Suppressor macrophage treated with lipopolysaccharide for 4 hours (primary cell): ENCODE measurements at places on chromosomes 3 and 15.
A peak's percentile ranks its signal among the peaks of the same experiment; 100 is the strongest.

GRCh38 chr3:111904376-111905241, 45.5 kb downstream of the PHLDB2 start:
- peak; percentile 81 for DNase-seq

GRCh38 chr3:187748050-187748481, 2.8 kb upstream of the BCL6 start:
- peak; percentile 91 for DNase-seq

- DNase-seq, result no peak
These were observed 187.1 kb downstream of the ALCAM start for GRCh38 chr3:105553851-105554250.

GRCh38 chr3:158100681-158101080, 5.5 kb downstream of the SHOX2 start:
- no peak for DNase-seq

GRCh38 chr3:123158899-123159390, 42.8 kb upstream of the SEC22A start:
- DNase-seq, result no peak

- no peak for DNase-seq
These were observed 16.4 kb upstream of the GNAT1 start for GRCh38 chr3:50174947-50175524.

GRCh38 chr3:173869766-173870165, 472.2 kb downstream of the NLGN1 start:
- DNase-seq, result no peak

- no peak for DNase-seq
These were observed 648.3 kb upstream of the NECTIN3 start for GRCh38 chr3:110423276-110423675.

GRCh38 chr3:69879051-69879450, 120.5 kb upstream of the SAMMSON start:
- no peak for DNase-seq

DNA sequence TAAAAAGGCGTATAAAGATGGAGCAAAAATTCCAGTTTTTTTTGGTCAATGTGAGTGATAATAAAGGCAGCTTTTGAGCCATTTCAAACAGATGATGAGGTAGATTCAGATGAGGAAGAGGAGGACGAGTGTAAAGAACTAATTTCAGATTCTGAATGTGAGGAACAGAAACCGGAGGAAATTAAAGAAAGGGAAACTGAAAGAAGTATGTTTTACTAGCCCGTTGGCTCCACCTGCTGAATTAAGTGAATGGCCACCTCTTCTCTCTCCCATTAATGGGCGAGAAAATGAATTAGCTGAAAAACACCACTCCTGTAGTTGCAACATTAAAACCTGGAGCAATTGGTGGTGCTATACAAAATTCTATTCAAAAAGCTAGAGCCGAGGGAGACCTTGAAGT, 55.4 kb downstream of the CYP19A1 start:
- DNase-seq, result peak; percentile 78

DNA sequence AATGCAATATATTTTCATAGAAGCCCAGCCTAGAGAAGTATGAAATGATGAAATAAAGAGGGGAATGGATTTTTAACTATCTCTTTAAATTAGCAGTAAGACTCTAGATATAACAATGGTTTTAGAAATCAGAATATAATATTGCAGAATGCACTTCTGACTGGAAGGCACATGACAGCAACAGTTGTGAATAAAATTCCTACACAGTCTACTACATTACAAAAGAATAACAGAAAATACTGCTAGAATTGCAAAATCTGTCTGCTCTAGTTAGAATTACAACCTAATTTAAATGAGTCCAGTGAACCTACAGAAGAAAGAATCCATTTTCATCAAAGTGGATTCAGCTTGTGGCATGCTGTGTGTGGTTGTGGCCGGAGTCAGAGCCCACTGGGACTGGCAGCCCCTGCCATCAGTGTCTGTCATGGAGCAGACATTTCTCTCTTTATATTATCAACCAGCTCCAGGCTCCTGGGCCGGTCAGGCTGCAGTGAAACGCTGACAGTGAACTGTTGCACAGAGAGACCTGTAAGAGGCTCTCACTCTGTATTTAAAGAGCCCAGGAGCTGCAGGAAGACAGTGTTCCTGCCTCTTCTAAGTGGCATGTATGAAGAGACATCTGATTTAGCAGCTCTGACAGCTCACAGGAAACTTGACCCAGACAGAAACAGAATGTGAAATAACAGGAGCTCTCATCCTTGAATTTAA, 1523.8 kb upstream of the CADM2 start:
- no peak for DNase-seq

- DNase-seq, result no peak
These were observed 42.9 kb upstream of the MYZAP start for GRCh38 chr15:57548835-57549234.

GRCh38 chr3:108131475-108132134, 40.8 kb upstream of the CD47 start:
- DNase-seq, result peak; percentile 56

GRCh38 chr3:136078421-136079364, 113.2 kb downstream of the PPP2R3A start:
- peak; percentile 35 for DNase-seq

DNA sequence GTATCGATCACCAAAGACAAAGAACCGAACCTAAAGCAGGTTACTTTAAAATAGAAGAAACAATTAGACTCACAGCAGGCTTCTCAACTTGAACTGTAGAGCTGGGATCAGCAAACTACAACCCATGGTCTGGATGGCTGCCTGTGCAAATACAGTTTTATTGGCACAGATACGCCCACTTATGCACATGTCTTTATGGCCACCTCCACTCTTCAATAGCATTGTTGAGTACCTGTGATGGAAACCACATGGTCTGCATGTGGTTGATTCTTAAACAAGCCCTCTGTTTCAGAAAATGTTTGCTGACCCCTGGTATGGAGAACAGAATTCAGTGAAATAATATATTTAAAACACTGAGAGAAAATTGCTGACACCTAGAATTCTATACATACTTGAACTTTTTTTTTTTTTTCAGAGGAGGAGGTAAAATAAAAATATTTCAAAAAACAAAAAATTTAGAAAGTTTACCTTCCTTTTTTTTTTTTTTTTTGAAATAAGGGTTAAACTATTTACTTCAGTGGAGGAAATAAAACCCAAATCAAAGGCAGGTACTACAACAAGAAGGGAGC, 263.8 kb upstream of the ATP10A start:
- DNase-seq, result no peak

- peak; percentile 50 for DNase-seq
These were observed 13.0 kb upstream of the HDC start for GRCh38 chr15:50278496-50278895.

DNA sequence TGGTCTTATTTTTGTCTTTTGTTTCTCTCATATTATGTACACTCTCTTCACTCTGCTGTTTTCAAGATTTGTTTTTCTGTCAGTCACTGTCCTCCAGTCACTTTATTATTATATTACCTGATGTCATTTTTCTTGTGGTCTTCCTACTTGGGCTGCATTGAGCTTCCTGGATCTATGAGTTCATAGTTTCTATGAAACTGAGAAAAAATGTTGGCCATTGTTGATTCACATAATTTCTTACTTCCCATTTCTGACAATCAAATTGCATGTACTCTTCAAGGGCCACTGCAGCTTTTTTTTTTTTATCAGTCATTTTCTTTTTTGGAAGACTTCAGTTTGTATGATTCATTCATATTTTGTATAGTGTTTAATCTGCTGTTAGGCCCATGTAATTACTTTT, 1180.6 kb upstream of the GBE1 start:
- DNase-seq, result no peak

GRCh38 chr3:153973722-153974265, 147.4 kb upstream of the ARHGEF26 start:
- DNase-seq, result no peak

- DNase-seq, result no peak
These were observed 309.4 kb upstream of the STT3B start for GRCh38 chr3:31223278-31223677.
